Renal pelvis (tissue), 12 donors: ENCODE measurements at places on chromosomes 13 and 19.

DNA sequence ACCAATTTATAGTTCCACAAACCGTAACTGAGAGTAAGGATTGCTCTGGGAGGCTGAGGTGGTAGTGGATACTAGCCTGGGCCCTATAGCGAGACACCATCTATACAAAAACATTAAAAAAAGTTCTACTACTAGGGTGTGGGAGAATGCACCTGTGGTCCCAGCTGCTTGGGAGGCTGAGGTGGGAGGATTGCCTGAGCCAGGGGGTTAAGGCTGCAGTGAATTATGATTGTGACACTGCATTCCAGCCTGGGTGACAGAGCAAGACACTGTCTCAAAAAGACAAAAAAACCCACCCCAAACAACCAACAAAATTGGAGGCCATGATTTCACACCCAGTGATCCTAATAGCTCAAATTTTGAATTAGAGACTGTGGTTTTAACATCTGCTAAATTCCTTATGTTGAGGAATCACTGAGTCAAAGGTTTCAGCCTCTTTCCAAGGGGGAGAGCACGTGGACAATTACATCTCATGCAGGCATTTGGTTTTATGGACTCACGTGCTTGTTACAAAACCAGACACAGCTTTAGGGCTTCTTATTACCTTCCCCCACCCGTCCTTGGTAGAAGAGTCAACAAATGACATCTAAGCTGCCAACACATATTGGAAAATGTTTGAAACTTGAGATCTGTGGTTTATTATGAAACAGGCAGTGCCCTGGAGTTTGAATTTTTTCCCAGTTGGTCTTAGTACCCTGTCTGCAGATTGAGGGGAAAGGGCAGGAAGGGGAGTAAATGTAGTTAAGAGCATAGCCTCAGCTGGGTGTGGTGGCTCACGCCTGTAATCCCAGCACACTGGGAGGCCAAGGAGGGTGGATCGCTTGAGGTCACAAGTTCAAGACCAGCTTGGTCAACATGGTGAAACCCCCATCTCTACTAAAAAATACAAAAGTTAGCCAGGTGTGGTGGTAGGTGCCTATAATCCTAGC is 18.5 kb downstream of the CYP2A6 start:
- no peak for DNase-seq

GRCh38 chr19:36501973-36502372 is 12.6 kb upstream of the ZNF566 start:
- no peak for DNase-seq

DNA sequence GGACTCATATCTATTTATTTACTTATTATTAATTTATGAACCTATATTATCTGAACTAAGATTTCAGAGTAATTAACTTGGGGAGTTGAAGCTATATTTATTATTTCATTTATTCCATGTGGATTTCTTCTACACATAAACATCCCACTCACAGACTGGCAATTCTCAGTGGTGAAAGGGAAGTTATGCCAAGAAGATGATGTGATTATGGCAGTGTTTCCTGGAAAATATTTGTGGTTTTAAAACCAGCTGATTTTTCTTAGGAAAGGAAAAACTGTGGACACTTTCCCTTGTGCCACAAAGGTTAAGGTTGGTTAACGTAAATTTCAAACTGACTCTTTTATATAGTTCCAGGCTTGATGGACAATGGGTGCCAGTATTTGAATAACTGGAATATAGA is 513.1 kb downstream of the SLITRK6 start:
- no peak for DNase-seq

- peak; percentile 48 for DNase-seq
Measured at GRCh38 chr19:39557811-39558623, 18.1 kb upstream of the EID2 start.

GRCh38 chr19:50567052-50567841 is 988 bp downstream of the LRRC4B start:
- no peak for DNase-seq

- DNase-seq: peak; percentile 7
Measured at GRCh38 chr13:103386341-103386740, 320.1 kb upstream of the SLC10A2 start.

DNA sequence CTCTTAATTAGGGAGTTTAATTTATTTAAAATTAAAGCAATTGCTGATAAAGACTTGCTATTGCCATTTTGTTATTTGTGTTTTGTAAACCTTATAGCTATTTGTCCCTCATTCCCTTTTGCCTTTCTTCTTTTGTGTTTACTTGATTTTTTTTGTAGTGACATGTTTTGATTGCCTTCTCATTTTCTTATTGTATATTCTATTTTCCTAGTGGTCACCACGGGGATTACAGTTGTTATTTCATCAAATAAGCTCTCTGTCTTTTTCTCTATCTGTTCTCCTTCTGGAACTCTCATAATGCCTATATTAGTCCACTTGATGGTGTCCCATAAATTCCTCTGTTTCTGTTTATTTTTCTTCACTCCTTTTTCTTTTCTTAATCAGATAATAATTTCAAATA is 64.4 kb upstream of the FRY start:
- no peak for DNase-seq

DNA sequence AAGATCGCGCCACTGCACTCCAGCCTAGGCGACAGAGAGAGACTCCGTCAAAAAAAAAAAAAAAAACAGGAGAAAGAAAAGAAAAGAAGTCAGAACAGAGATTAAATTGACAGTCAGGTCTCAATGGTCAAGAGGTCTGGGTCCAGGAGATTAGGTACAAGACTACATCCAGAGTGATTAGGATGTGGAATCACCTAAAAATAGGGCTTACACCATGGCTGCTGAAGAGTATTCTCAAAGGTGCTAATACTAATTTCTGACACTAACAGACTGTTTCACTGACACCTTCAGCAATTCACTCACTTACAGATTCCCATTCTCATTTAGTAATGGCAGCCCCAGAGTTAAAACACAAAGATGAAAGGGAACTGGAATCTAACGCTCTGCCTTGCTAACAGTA is 91.7 kb downstream of the TBC1D4 start:
- no peak for DNase-seq

DNA sequence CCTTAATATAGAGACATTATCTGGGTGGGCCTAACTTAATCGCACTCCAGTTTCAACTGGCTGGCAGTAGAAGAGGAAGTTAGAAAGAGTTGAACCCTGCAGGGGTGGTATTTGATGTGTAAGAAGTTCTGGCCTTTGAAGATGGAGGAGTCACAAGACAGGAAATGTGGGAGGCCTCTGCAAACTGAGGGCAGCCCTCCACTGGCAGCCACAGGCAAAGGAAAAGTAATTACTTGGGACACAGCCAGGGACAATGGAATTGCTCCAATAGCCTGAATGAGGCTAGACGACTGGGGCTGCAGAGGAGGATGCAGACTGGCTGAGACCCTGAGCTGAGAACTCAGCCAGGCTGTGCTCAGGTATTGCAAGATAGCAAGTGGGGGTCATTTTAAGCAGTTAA is 703.3 kb upstream of the ARGLU1 start:
- peak; percentile 0 for DNase-seq

GRCh38 chr19:47124937-47125668 is 5.5 kb upstream of the SAE1 start:
- peak; percentile 60 for DNase-seq

GRCh38 chr19:10027158-10027997 is 14.1 kb downstream of the RDH8 start:
- DNase-seq: peak; percentile 92

- DNase-seq: no peak
Measured at GRCh38 chr19:58477130-58477529, 978 bp downstream of the ZNF446 start.

DNA sequence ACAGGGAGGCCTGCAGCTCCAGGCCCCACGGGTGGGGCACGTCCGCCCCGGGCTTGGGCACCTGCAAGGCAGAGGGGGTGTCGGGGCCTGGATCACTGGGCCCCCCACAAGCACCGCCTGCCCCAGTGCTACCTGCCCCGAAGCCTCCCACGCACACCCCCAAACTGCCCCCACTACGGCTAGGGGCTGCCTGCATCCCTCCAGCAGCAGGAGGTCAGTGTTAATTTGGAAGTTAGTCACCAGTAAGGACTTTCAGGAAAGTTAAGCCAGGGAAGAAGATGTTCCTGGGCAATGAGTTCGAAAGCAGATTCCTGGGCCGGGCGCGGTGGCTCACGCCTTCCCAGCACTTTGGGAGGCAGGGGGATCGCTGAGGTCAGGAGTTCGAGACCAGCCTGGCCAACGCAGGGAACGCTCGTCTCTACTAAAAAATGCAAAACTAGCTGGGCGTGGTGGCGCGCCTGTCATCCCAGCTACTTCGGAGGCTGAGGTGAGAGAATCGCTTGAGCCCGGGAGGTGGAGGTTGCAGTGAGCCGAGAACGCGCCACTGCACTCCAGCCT is 5.5 kb downstream of the PEAK3 start:
- no peak for DNase-seq

- no peak for DNase-seq
Measured at GRCh38 chr13:64339373-64340063, 2890.6 kb downstream of the PCDH9 start.

GRCh38 chr13:28012383-28012782 is 23.9 kb upstream of the URAD start:
- no peak for DNase-seq

GRCh38 chr19:30539315-30539714 is 167.1 kb downstream of the ZNF536 start:
- no peak for DNase-seq
